ENCODE measurements at places on chromosomes 13 and 19. TPM values are rescaled to one million over a fixed set of nuclear protein-coding genes. Genes with fewer than 3 reads are reported as not detected.

DNA sequence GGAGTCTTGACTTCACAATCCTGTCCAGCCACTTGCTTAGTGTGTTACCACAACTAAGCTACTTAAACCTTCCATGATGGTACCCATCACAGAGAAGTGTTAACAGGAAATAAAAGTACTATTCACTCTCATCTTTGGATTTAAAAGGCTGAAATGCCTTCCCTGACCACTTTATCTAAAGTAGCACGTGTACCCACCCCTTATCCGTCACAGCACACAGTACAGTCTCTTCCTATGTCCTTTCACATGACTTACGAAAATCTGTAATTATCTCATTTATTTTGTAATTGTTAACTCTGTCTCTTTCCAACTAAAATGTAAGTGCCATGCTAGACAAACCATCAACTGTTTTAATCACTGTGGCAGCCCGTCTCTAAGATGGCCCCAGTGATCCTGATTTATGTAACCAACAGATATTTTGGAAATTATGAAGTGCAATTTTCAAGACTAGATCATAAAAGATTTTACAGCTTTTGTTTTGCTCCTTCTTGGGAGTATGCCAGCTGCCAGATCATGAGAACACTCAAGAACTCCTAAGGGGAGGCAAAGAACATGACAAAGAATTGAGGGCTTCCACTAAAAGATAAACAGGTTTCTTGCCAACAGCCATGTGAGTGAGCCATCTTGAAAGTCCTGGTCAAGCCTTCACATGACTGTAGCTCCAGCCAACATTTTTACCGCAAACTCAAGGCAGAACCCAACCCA is 44.9 kb downstream of the DIAPH3 start:
- H3K4me1 ChIP-seq, result no peaks in the 10 kb centered on the region
- H3K36me3 ChIP-seq, result no peaks in the 10 kb centered on the region
- no peak for DNase-seq

The MAP4K1 gene
- total RNA-seq, result 11.1 TPM

- H3K4me1 ChIP-seq, result no peaks in the 10 kb centered on the region
- DNase-seq, result no peak
- no peaks in the 10 kb centered on the region for H3K36me3 ChIP-seq
- H3K27me3 ChIP-seq, result no peaks in the 10 kb centered on the region
- H3K4me3 ChIP-seq, result no peak overlapping the region
These were observed 33.0 kb downstream of the ZIC2 start for GRCh38 chr13:100014621-100015020.

DNA sequence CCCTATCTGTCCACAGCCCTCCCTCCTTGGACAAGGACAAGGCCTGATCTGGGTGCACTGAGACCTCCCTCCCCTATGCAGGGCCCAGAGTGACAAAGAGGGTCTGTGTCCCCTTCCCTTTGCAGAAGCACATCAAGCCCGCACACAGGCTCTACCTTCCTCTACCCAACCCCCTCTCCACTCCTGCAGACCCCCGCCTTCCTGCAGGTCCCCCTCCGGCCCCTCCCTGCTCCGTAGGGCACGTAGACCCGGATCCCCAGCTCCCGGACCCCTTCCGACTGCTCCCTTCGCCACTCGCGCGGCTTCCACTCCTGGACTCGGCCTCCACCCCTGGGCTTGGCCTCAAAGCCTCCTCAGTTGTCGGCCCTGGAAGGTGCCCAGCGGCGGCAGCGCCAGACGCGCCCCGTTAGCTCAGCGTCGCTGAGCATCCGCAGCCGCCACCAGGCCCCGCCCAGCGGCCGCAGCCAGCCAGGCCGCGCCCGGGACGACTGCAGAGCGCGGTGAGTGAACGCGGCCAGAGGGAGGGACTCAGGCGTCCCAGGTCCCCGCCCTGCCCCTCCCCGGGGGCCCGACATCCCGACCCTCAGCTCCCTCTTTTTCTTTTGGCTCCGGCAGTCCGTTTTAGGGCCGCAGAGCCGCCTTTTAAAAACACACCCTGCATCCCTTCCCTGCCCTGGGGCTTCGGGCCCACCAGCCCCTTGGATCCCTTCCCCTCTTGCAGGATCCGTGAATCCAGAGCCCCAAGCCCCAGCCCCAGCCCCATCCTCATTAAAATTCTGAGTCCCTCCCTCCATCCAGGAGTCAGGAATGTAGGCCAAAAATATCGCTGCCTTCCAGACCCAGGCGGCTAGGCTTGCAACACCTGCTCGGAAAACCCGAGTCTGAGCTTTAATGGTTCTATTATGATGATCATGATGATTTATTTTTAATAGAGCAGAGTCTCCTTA is 1.5 kb upstream of the MYADM start:
- no peaks in the 10 kb centered on the region for H3K27me3 ChIP-seq
- H3K4me1 ChIP-seq, result peaks cover 33% of the 10 kb centered on the region
- H3K4me3 ChIP-seq, result peak overlapping the region; percentile 80
- DNase-seq, result no peak
- no peaks in the 10 kb centered on the region for H3K36me3 ChIP-seq
- H3K27ac ChIP-seq, result peak overlapping the region; percentile 93

The ZNF69 gene
- total RNA-seq, result 9.5 TPM

The METTL21C gene
- total RNA-seq, result not detected

The MUC16 gene
- 3.4 TPM for total RNA-seq

DNA sequence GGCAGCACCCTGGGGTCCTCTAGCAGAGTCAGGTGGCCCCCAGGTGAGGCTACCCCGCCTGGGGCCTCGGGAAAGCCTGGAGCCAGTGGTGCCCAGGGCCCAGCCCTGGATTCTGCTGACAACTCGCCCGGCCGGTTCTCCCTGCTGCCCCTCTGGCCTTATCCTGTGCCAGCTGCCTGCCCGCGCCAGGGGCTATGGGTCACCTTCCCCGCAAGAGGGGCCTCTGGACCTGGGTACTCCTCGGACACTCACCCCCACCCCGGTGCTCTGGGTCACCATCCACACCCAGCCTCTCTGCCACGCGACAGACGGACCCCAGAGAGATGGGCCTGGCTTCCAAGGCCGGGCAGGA is 24.0 kb downstream of the ZBTB7A start:
- H3K27me3 ChIP-seq, result no peaks in the 10 kb centered on the region
- no peaks in the 10 kb centered on the region for H3K4me1 ChIP-seq
- no peak for DNase-seq
- no peak overlapping the region for H3K4me3 ChIP-seq
- H3K36me3 ChIP-seq, result no peaks in the 10 kb centered on the region

The NLRP11 gene
- 0.18 TPM for total RNA-seq

- no peaks in the 10 kb centered on the region for H3K4me1 ChIP-seq
- peaks cover 2% of the 10 kb centered on the region for H3K36me3 ChIP-seq
- no peaks in the 10 kb centered on the region for H3K27me3 ChIP-seq
- H3K4me3 ChIP-seq, result no peak overlapping the region
- no peak overlapping the region for H3K27ac ChIP-seq
- DNase-seq, result peak; percentile 10
These were observed 38.3 kb downstream of the PEX11G start for GRCh38 chr19:7450243-7451223.

DNA sequence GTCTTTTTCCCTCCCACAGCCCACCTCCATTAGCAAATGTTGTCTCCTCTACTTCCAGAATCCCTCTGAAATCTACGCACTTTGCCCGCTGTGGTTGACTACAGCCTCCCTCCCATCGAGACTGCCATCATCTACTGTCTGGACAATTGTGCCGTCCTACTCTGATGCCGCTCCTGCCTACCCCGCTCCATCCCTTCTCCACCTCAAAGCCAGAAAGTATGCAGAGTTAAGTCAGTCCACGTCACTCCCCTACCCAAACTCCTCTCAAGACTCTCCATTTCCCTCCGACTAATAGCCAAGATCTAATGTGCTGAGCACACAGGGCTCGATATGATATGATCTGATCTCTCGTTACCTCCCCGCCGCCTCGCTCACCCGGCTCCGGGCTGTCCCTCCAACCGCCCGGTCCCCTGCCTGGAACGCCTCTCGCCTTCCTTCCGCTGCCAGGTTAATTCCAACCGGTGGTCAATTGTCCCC is 556 bp downstream of the CACTIN start:
- H3K4me3 ChIP-seq, result peak overlapping the region; percentile 93
- DNase-seq, result no peak
- peak overlapping the region; percentile 88 for H3K27ac ChIP-seq
- H3K4me1 ChIP-seq, result peaks cover 6% of the 10 kb centered on the region
- no peaks in the 10 kb centered on the region for H3K27me3 ChIP-seq

GRCh38 chr13:22073718-22074117 is 402.8 kb downstream of the FGF9 start:
- H3K4me3 ChIP-seq, result no peak overlapping the region
- H3K4me1 ChIP-seq, result no peaks in the 10 kb centered on the region
- no peaks in the 10 kb centered on the region for H3K36me3 ChIP-seq
- no peak overlapping the region for H3K27ac ChIP-seq
- H3K27me3 ChIP-seq, result no peaks in the 10 kb centered on the region

- H3K4me3 ChIP-seq, result no peak overlapping the region
- H3K27ac ChIP-seq, result no peak overlapping the region
- no peaks in the 10 kb centered on the region for H3K36me3 ChIP-seq
- no peaks in the 10 kb centered on the region for H3K4me1 ChIP-seq
- DNase-seq, result peak; percentile 7
These were observed 216.5 kb downstream of the EFNB2 start for GRCh38 chr13:106318941-106319411.

DNA sequence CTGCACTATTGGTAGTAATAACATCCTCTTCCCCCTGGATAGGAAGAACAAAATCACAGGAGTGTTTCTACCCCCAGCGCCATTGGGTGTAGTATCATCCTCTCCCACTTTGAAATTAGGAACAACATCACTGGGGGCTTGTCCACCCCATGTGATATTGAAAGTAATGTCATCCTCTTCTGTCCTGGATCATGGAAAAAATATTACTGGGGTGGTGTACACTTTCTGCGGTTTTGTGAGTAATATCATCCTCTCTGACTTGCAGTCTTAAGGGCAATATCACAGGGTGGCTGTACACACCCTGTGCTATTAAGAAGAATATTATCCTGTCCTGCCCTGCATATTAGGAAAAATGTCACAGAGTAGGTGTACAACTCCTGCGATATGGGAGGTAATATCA is 4.9 kb upstream of the RGCC start:
- H3K4me1 ChIP-seq, result no peaks in the 10 kb centered on the region
- no peaks in the 10 kb centered on the region for H3K36me3 ChIP-seq
- H3K27me3 ChIP-seq, result no peaks in the 10 kb centered on the region
- H3K27ac ChIP-seq, result no peak overlapping the region
- no peak overlapping the region for H3K4me3 ChIP-seq

- H3K27ac ChIP-seq, result no peak overlapping the region
- H3K36me3 ChIP-seq, result no peaks in the 10 kb centered on the region
- DNase-seq, result no peak
- no peaks in the 10 kb centered on the region for H3K27me3 ChIP-seq
- H3K4me3 ChIP-seq, result no peak overlapping the region
- H3K4me1 ChIP-seq, result no peaks in the 10 kb centered on the region
These were observed 56.9 kb downstream of the LACC1 start for GRCh38 chr13:43936647-43937046.

The OR7E24 gene
- not detected for total RNA-seq

The KISS1R gene
- 0.92 TPM for total RNA-seq

GRCh38 chr13:80865329-80865728 is 524.4 kb upstream of the SPRY2 start:
- H3K27me3 ChIP-seq, result no peaks in the 10 kb centered on the region
- no peaks in the 10 kb centered on the region for H3K4me1 ChIP-seq
- H3K27ac ChIP-seq, result no peak overlapping the region
- DNase-seq, result no peak
- H3K4me3 ChIP-seq, result no peak overlapping the region

DNA sequence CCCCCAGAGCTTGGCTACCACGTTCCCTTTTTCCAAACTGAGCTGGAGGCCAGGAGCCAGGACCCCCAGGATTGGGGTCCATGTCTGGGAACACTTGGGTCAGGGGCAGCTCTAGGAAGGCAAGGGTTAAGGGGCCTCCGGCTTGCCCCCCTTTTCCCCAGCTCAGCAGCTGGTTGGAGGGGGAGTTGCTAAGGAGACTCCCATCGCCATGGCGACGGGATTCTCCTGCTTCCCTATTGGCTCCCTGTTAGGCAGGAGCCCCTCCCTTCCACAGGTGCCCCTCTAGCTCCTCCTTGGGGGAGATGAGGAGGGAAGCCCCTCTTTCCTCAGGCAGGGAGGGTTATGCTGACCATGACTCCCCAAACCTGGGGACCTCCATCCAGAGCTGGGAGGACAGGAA is 33.9 kb downstream of the PDE4A start:
- no peak overlapping the region for H3K27ac ChIP-seq
- DNase-seq, result no peak
- H3K27me3 ChIP-seq, result no peaks in the 10 kb centered on the region
- H3K4me3 ChIP-seq, result no peak overlapping the region
- no peaks in the 10 kb centered on the region for H3K4me1 ChIP-seq

DNA sequence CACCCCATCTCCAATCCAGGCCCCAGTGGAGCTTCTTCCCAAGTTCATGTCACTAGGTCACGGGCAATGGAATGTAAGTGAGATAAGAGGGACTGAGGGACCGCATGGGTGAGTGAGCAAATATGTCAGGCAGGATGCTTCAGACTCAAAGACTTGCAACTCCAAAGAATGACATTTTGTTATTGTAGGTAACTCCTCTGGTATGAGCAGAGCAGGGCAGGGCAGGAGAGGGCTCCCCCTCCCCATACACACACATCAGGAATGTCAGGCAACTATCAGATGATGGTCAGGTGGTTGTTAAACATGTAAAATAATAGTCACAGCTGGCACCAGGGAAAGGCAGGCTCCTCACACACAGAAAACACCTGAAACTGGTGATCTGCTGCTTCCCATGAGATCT is 10.6 kb downstream of the ERVV-2 start:
- no peaks in the 10 kb centered on the region for H3K4me1 ChIP-seq
- no peak overlapping the region for H3K27ac ChIP-seq
- DNase-seq, result no peak
- no peaks in the 10 kb centered on the region for H3K36me3 ChIP-seq
- no peak overlapping the region for H3K4me3 ChIP-seq
